ENCODE measurements at places on chromosomes 3 and 15.

GRCh38 chr3:61233746-61234145 is 17.5 kb downstream of the FHIT start:
- H3K4me3 ChIP-seq, result no peak overlapping the region
- H3K27me3 ChIP-seq, result no peaks in the 10 kb centered on the region
- H3K27ac ChIP-seq, result no peak overlapping the region
- H3K36me3 ChIP-seq, result no peaks in the 10 kb centered on the region

- H3K36me3 ChIP-seq, result peaks cover 10% of the 10 kb centered on the region
- DNase-seq, result no peak
- no peak overlapping the region for H3K27ac ChIP-seq
- H3K4me1 ChIP-seq, result no peaks in the 10 kb centered on the region
- H3K27me3 ChIP-seq, result no peaks in the 10 kb centered on the region
Measured at GRCh38 chr3:144840866-144841265, 869.2 kb downstream of the DIPK2A start.

GRCh38 chr15:65828585-65828984 is 36.5 kb upstream of the DENND4A start:
- no peak for DNase-seq
- H3K36me3 ChIP-seq, result no peaks in the 10 kb centered on the region
- no peaks in the 10 kb centered on the region for H3K27me3 ChIP-seq
- H3K4me3 ChIP-seq, result no peak overlapping the region
- H3K4me1 ChIP-seq, result peaks cover 25% of the 10 kb centered on the region
- H3K27ac ChIP-seq, result no peak overlapping the region

GRCh38 chr3:71072986-71073385 is 510.5 kb downstream of the FOXP1 start:
- H3K4me1 ChIP-seq, result peaks cover 47% of the 10 kb centered on the region
- no peak overlapping the region for H3K4me3 ChIP-seq
- DNase-seq, result no peak
- H3K27ac ChIP-seq, result no peak overlapping the region
- H3K36me3 ChIP-seq, result no peaks in the 10 kb centered on the region

GRCh38 chr15:74531144-74531811 is 9.7 kb upstream of the ARID3B start:
- DNase-seq, result no peak
- H3K27ac ChIP-seq, result peak overlapping the region; percentile 50
- H3K27me3 ChIP-seq, result no peaks in the 10 kb centered on the region
- peaks cover 8% of the 10 kb centered on the region for H3K4me1 ChIP-seq
- no peaks in the 10 kb centered on the region for H3K36me3 ChIP-seq

- H3K36me3 ChIP-seq, result peaks cover under 1% of the 10 kb centered on the region
- H3K27ac ChIP-seq, result no peak overlapping the region
- no peaks in the 10 kb centered on the region for H3K4me1 ChIP-seq
- H3K4me3 ChIP-seq, result no peak overlapping the region
- H3K27me3 ChIP-seq, result no peaks in the 10 kb centered on the region
Measured at GRCh38 chr3:110569073-110569472, 502.5 kb upstream of the NECTIN3 start.

DNA sequence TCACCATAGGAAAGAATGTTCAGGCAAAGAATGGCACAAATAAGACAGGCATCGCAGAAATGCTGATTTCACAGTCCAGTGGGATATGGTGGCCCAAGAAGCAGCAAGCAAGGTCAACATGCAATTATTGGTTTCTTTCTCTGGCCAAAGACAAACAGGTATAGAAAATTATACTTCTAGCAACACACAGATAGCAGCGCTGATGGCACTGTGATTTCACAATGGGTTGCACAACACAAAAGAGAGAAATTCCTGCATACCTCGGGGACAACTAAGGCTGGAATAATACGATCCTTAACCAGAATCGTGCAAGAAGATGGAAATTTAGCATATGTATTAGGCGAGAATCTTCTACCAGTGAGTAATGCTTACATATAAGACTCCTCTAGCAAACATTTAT is 76.3 kb upstream of the NR2F2 start:
- H3K4me1 ChIP-seq, result peaks cover 8% of the 10 kb centered on the region
- peaks cover 46% of the 10 kb centered on the region for H3K36me3 ChIP-seq
- no peak for DNase-seq
- H3K27ac ChIP-seq, result no peak overlapping the region
